SW480 (cell line): ENCODE measurements at places on chromosomes 12 and 14.

- no peak for DNase-seq
Observed at GRCh38 chr12:45731190-45731775, 1.8 kb downstream of the ARID2 start.

GRCh38 chr14:79118291-79118690 lies 948.1 kb downstream of the NRXN3 start:
- no peak for DNase-seq

DNA sequence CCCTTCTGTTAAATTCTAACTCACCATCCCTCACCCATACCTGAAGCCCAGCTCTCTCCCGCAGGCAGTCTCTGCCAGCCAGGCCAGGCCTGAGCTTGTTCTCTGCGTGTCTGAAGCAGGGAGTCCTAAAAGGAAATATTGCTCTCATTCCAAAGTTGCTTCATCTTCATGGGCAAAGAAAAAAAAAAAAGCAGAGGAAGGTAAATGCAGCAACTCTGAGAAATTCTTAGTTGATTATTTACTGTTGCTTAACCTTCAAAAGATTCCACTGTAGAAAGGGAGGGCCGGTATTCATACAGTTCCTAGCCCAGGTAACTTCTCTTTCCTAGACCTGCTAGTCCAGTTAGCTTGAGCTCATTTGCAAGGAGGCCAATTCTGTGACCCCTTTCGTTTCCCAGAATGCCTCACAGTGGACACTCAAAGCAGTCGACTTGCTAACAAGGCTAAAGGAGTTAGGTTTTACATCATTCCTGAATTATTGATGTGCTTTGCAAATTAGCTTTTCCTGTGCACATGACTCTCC lies 193.5 kb upstream of the EEA1 start:
- no peak for DNase-seq

DNA sequence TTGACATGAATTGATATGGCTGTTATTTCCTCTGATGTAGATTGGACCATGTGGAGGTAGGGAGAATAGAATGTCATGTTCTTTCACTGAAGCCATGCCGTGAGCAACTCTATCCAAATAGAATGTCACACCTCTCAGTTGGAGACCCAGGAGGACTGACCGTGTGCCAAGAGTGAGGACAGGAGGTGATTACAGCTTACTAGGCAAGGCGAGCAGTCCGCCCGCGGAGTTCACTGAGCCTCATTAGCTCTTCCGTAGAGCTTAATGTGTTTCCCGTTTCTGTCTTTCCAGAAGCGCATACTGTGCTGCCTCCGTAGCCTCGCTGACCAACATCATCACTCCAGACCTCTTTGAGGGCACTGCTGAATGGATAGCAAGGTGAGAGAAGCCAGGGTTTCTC lies 45.6 kb downstream of the FNTB start:
- DNase-seq = no peak

GRCh38 chr12:52029685-52030084 lies 21.6 kb upstream of the NR4A1 start:
- DNase-seq = peak; percentile 44

- no peak for DNase-seq
Observed at GRCh38 chr12:85821759-85822158, 14.4 kb downstream of the RASSF9 start.

- DNase-seq = no peak
Observed at GRCh38 chr12:23948291-23948690, 1.2 kb downstream of the SOX5 start.

- DNase-seq = no peak
Observed at GRCh38 chr12:113091506-113091905, 35.0 kb downstream of the DTX1 start.

DNA sequence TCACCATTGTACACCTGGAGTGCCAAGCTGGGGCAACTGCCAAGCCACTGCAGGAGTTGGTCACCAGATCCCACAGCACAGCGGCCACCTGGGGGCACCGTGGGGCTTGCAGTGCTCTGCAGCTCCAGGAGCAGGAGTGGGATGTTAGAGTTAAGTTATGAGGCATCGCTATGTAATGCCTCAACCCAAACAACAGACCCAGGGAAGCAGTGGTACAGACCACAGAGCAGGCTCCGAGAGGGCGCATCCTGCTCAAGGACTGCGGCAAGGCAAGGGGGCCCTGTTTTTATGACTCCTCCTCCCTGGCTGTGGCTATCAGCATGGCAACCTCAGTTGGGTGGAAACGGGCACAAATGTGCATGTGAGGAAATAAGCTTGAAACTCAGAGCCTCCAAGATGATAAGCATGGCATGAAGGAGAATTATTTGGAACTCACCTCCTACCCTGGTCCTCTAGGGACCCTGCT lies 63.1 kb downstream of the ARL6IP4 start:
- DNase-seq = peak; percentile 84

GRCh38 chr14:64040044-64040443 lies 187.2 kb downstream of the SYNE2 start:
- DNase-seq = no peak

DNA sequence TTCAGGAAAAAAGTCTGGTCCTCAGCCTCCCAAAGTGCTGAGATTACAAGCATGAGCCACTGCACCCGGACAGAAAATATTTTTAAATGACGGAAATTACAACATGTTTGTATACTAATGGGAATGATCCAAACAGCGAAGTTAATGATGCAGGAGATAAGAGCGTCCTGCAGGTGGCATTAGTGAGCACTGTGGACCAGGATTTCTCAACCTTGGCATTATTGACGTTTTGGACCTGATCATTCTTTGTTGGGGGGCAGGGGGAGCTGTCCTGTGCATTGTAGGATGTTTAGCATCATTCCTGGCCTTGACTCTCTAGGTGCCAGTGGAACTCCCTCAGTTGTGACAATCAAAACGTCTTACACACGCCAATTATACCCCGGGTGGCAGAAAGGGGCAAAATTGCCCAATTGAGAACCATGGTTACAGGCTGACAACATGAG lies 34.1 kb downstream of the SCFD1 start:
- peak; percentile 8 for DNase-seq

GRCh38 chr12:22410486-22410885 lies 76.0 kb upstream of the ST8SIA1 start:
- no peak for DNase-seq

DNA sequence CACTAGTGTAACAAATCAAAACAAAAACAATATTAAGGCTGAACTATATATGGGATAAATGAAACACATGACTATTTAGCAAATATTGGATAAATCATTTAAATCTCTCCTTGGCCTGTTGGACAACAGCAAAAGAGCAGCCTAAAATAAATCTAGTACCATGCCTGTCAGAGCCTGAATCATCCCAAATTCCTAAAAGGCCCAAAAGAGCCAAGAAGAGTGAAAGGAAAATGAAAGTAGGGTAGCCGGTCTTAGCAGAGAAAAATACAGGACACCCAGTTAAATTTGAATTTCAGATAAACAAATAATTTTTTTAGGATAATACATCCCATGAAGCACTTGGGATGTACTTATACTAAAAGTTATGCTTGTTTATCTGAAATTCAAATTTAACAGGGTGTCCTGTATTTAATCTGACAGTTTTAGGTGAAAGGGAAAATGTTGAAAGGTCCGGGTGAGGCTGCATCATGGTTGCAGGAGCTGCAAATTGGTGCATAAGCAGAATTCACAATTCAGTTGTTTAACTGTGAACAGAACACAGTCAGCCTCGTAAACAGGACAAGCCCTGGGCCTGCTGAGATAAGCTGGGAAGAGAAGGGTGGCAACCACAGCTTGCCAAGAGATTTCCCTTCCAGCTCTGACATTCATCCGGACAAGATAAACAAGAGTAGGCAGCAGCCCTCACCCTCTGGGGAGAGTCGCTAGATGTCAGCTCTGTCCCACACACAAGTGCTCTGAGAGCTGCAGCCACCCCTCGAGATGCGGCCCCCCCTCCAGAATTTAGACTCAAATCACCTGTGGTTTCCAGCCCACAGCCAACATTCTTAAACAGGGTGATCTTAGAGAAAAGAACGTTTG lies 30.3 kb downstream of the DMAC2L start:
- peak; percentile 25 for DNase-seq

DNA sequence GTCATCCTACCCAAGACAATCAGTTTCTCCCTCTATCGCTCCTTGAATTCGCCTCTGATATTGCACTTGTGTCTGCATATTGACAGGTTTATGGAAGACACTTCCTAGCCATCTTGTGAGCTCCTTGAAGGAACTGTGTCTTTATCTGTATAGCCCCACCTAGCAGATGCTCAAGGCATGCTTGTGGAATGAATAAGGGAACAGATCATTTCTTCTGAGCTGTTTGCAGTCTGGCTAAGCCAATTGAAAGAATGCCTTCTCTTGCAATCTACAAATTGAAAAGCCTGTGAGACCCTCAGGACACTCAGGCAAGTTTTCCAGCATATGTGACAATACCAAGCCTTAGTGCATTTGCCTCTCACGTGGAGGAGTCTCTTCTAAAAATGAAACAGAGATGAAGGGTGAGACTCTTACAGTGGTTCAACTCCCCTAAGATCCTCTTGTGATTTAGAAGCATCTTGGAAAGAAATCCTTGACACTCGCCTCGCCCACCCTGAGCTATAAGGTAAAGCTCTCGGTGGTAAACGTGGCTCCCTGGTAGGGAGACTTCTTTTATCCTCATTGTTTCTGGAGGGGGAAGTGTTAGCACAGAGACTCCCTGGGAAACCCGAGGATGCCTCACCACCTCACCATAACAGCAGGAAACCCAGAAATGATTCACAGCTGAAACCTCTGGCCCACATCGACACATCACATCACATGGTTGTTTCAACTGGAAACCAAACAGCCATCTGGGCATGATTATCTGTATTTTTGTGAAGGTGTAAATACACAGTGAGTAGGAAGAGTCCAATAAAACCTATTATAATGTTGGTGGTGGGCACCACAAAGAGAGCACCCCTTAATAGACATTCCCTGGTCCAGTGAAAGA lies 112.3 kb upstream of the BCL2L14 start:
- peak; percentile 64 for DNase-seq

DNA sequence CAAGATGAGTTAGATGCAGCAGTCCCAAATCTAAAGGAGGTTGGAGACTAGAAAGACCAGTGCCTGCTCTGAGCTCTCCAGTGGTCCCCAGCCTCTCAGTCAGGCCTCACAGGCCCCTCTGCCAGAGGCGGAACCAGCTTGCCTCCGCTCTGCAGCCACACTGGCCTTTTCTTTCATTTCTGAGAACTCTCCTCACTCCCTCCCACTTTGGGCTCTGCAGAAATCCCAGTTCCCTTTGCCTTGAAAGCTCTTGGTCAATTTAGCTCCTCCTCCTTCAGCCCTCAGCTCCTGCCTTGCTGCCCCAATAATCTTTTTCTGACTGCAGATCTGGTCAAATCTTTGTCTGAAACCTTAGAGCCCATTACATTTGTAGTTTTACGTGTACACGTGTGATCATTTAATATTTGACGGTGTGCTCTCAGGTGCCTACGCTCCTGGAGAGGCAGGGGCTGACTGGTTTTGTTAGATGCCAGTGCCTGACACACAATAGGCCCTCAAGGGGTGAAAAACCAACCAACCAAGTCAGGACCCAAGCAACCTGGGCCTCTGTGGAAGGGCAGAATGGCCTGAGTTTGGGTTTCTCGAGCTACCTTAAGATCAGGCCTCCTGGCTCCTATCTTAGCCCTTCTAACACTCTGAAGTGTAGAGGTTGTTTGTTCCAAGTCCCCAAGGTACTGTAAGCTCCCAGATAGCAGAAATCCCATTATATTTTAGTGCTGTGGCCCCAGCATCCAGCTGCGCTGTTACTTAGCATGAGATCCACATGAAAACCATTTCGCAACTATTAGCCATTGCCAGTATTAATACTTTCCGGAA lies 1.1 kb upstream of the NUDT4 start:
- peak; percentile 72 for DNase-seq

DNA sequence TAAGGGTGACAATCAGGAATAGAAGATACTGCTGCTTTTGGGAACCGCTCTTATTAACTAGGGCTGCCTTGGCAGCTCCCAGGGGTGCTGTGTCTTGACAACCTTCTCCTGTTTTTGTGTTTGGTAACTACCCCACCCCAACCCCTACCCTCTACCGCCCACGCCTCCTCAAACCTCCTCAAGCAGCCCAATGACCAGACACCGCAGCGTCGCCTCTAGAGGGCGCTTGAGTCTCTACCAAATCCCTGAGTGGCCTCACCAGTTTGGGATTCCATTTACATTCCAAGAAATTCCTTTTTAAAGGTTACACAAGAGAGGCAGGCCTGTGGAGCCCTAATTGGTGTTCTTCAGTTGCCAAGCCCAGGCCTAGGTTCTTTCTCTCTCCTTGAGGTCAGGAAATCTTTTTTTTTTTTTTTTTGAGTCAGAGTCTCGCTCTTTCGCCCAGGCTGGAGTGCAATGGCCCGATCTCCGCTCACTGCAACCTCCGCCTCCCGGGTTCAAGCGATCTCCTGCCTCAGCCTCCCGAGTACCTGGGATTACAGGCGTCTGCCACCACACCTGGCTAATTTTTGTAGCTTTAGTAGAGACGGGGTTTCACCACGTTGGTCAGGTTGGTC lies 72.4 kb upstream of the USP44 start:
- peak; percentile 43 for DNase-seq

DNA sequence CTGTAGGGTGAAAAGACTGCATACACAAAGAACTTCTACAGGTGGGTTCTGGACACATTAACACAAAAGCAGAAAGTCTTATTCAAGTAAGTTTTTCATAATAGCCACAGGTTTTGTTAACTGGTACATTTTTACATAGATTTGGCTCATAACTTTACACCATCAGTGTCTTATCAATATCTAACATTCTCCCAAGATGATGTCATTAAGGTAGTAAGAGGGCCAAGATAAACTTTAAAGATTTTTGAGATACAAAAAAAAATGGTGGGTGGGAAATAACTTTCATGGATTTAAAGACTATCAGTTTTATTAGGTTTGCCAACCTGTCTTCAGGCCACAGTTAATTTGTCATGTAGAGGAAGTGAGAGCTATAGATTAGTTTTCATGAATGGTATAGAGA lies 1.7 kb downstream of the SUPT16H start:
- no peak for DNase-seq

DNA sequence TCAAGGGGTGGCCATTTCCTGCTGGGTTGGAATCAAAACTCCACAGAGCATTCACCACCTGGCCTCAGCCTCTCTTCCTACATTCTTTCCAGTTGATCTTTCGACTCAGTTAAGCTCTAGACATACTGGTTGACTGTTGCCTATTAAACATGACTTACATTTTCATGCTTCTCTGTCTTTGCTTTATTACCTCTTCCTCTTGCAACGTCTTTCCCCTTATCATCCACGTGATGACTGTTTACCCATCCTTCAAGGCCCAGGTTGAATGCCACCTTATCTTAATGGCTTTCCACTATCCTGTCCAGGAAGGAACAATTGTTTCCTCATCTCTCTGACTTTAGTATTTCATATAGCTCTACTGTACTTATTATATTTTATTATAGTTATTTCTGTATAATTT lies 24.4 kb upstream of the CCDC175 start:
- no peak for DNase-seq
